ENCODE measurements at places on chromosomes 4 and X. TPM values are rescaled to one million over a fixed set of nuclear protein-coding genes. Genes with fewer than 3 reads are reported as not detected.

- no peak overlapping the region for H3K4me3 ChIP-seq
- peak; percentile 77 for DNase-seq
- no peaks in the 10 kb centered on the region for H3K4me1 ChIP-seq
- H3K27ac ChIP-seq: no peak overlapping the region
Measured at GRCh38 chr4:37802068-37802666, 24.3 kb upstream of the PGM2 start.

DNA sequence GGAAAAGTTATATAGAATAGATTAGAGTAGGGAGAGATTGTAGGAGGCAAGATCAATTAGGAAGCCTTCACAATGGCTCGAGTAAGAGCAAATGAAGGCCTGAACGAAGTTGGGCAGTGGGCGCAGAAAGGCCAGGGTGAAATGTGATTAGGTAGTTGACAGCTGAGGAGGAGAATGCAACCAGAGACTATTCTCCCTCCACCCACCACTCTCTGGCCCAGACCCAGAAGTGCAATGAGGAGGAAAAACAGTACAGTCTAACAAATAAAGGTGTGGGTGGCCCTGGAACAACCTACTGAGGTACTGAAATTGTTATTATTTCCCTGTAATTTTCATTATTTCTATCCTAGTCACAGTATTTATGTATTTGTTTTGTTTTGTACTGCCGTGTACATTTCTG lies 176.7 kb downstream of the SLC39A8 start:
- DNase-seq: no peak
- no peaks in the 10 kb centered on the region for H3K4me1 ChIP-seq
- H3K27me3 ChIP-seq: no peaks in the 10 kb centered on the region
- no peaks in the 10 kb centered on the region for H3K36me3 ChIP-seq
- no peak overlapping the region for H3K27ac ChIP-seq

DNA sequence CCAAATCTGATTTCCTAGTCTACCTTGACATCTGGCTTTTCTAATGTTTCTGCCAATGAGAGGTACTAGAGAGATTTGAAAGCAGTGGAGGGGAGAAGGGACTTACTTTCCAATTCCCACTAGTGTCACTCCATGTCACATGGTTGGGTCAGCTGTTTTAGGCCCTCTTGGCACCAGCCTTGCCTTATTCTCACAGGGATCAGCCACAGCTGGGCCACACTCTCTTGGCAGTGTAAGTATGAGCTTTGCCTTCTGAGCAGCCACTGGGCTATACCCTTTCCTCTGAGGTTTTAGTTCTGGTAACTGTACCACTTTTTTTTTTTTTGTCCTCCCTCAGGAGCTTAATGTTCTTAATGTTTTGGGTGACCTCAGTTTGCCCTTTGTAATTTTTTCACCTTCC lies 10.2 kb upstream of the ADH1C start:
- H3K27me3 ChIP-seq: no peaks in the 10 kb centered on the region
- H3K4me1 ChIP-seq: no peaks in the 10 kb centered on the region
- no peak overlapping the region for H3K27ac ChIP-seq
- H3K36me3 ChIP-seq: no peaks in the 10 kb centered on the region
- no peak overlapping the region for H3K4me3 ChIP-seq

DNA sequence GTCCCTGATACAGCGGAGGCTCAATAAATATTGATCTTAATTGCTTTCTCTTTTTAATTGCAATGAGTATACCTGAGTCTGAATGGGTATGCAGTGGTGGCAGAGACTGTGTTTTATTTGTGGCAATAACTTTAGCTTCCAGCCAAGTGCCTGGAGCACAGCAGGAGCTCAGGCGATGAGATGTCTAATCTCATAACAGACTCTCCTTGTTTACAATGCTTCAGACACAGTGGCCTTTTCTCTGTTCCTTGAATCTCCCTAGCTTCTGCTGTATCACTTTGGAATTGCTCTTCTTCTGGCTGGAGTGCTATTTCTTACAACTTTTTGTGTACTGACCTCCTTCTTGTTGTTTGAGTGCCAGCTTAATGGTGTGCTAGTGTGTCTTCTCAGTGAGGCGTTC lies 91.5 kb upstream of the UNC5C start:
- no peak for DNase-seq
- H3K36me3 ChIP-seq: no peaks in the 10 kb centered on the region
- peaks cover 7% of the 10 kb centered on the region for H3K4me1 ChIP-seq
- no peak overlapping the region for H3K27ac ChIP-seq

Gene SSX3
- total RNA-seq: not detected

Gene UGT2B10
- 0.37 TPM for total RNA-seq

Gene SPANXD
- total RNA-seq: not detected

Gene MAGEA2
- not detected for total RNA-seq
